ENCODE measurements at places on chromosomes 4 and X. TPM values are rescaled to one million over a fixed set of nuclear protein-coding genes. Genes with fewer than 3 reads are reported as not detected.

ATP1B4 gene
- not detected for polyA plus RNA-seq

SLC4A4 gene
- not detected for polyA plus RNA-seq

YY2 gene
- 0.66 TPM for polyA plus RNA-seq

DNA sequence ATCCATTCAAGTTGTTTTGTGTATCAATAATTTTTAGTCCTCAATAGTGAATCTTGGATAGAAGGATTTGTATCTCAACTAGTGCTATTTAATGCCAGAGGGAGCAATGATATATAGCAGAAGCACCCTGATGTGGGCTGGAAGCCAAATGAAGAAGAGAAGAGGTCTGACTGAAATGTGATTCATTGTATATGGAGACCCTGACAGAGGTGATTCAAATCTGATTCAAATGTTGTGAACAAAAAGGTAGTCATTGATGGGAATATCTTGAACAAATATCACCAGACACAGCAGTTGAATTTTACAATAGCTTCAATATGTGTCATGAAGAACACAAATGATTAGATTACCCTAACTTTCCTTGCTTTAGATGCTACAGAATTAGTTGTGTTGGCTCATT lies 27.5 kb upstream of the SULT1B1 start:
- DNase-seq, result no peak

DNA sequence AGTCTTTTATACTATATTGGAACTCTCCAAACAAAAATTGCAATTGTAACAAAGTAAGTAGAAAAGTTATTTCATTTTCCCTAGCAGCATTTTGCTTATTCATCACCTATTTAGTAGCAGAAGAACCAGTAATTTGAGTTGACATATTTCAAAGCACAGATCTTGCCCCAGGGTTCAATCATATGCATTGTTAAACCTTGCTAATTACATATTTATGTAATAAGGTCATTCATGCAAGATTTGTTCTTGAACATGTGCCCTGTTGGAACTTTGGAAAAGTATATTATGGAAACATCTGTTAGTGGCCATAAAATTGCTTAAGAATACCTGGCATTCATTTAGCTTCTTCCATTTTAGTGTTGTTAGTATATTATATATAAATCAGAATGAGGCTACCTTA lies 191.7 kb downstream of the TLL1 start:
- DNase-seq, result no peak

DNA sequence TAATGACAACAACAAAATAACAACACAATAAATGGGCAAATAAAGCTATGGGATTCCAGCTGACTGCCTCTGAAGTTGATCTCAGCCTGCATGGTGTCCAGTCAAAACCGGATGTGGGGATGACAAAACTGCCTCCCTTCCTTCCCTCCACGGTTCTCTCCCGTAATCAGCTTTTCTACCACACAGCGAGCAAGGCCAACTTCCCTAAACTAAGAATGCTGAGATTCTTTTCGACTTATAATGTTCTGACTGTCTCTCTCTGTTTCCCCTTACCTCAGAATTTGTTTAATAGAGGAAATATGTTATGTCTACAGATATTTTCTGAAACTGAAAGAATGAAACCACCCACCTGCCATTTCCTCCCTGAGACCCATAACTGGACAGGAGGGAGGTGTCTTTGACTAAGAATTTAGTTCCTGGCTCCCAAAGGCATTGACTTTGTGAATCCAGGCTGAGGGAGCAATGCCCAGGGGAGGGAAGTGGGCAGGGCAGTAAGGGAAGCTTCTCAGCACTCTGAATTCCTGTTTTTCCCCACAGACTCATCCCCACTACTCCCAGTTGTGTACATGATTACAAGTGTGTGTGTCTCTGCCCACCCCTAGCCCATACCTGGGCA lies 1.0 kb upstream of the TLR1 start:
- no peak for DNase-seq

DNA sequence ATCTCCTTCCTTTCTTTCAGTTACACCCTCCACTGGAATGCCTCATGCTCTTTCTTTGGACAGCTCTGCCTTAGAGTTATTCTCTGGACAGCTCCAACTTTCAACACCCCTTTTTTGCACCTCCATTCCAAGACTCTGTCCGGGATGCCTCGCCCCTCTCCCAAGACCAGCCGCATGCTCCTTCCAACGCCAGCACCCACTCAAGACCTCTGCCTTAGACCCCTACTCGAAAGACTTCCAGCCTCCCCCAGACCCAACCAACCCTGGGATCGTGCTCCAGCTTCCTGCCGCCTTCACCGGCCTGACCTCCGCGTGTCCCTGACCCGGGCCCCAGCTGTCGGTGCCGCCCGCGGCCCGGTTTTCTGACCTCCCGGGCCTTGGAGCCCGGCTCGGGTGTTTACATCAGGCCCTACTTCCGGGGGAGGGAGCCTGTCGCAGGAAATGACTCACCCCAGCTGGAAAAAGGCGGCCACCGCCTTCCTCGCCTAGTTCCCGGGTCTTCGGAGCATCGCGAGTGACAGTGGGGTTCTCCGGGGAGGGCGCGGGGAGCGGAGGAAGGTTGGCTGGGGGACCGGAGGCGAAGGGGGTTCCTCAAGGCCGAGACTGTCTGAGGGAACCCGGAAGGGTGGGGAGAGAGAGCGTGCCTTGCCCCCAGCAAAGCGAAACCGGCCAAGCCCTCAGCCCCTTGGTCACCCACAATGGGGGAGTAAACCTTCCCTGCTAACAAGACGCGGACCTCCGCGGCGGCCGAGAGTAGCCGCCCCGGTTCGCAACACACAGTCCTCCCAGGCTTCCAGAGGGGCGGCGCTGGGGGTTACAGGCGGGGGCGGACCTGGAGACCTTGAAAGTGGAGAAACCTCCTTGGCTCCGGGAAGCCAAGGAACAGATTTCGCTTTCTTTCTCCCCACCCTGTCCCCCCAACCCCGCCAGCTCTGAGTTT lies at the start of gene WDR45:
TSS of gene WDR45 (minus strand) at position 399 of the 940 bp plus-strand sequence. CDS start 1,792 bp downstream, outside the sequence.
- peak; percentile 69 for DNase-seq

- DNase-seq, result no peak
Observed at GRCh38 chrX:129808829-129809796, 29.4 kb downstream of the SASH3 start.
